Mesothelial cell of epicardium (in vitro differentiated cells): ENCODE measurements at places on chromosomes 4 and X. TPM values are rescaled to one million over a fixed set of nuclear protein-coding genes. Genes with fewer than 3 reads are reported as not detected.

GRCh38 chrX:39470588-39471407, 627.0 kb downstream of the BCOR start:
- no peak for DNase-seq
- H3K4me3 ChIP-seq: no peak overlapping the region
- H3K36me3 ChIP-seq: no peaks in the 10 kb centered on the region
- H3K4me1 ChIP-seq: peaks cover 13% of the 10 kb centered on the region
- H3K27ac ChIP-seq: peak overlapping the region; percentile 38
- no peaks in the 10 kb centered on the region for H3K27me3 ChIP-seq

DNA sequence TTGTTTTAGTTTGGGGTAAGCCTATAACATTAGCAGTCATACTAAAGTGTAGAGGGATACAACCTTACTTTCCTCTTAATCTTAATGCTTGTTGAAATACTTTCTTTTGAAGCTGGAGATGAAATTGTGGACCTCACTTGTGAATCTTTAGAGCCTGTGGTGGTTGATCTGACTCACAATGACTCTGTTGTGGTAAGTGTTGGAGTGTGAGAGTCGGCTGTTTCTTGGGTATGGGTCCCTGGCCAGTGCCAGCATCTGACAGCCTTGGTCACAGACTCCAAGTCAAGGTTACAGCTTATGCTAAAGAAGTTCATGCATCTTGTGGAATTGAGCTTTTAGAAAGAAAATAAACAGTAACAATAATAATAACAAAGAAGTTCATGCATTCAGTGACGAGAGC, 31.6 kb downstream of the RNF4 start:
- no peak overlapping the region for H3K27ac ChIP-seq
- no peak for DNase-seq
- peaks cover 35% of the 10 kb centered on the region for H3K36me3 ChIP-seq
- H3K4me1 ChIP-seq: no peaks in the 10 kb centered on the region

- peak overlapping the region; percentile 5 for H3K27ac ChIP-seq
- no peaks in the 10 kb centered on the region for H3K27me3 ChIP-seq
- H3K4me3 ChIP-seq: no peak overlapping the region
- peaks cover 26% of the 10 kb centered on the region for H3K4me1 ChIP-seq
- H3K36me3 ChIP-seq: no peaks in the 10 kb centered on the region
- peak; percentile 53 for DNase-seq
These were observed 47.3 kb upstream of the SCML1 start for GRCh38 chrX:17689971-17690409.

GRCh38 chr4:188295899-188296298, 156.7 kb downstream of the TRIML1 start:
- H3K4me3 ChIP-seq: no peak overlapping the region
- no peak overlapping the region for H3K27ac ChIP-seq
- H3K4me1 ChIP-seq: peaks cover 19% of the 10 kb centered on the region

- peaks cover 3% of the 10 kb centered on the region for H3K27me3 ChIP-seq
- no peak for DNase-seq
- H3K4me3 ChIP-seq: no peak overlapping the region
- no peaks in the 10 kb centered on the region for H3K4me1 ChIP-seq
- H3K36me3 ChIP-seq: no peaks in the 10 kb centered on the region
- no peak overlapping the region for H3K27ac ChIP-seq
These were observed 274.3 kb upstream of the PPARGC1A start for GRCh38 chr4:24164054-24164693.

Gene HTN1
- not detected in 3 replicates for total RNA-seq

- H3K27ac ChIP-seq: no peak overlapping the region
- H3K4me1 ChIP-seq: no peaks in the 10 kb centered on the region
- peaks cover 3% of the 10 kb centered on the region for H3K36me3 ChIP-seq
- peaks cover 7% of the 10 kb centered on the region for H3K27me3 ChIP-seq
- H3K4me3 ChIP-seq: no peak overlapping the region
These were observed 12.1 kb upstream of the COPS4 start for GRCh38 chr4:83022724-83023450.

DNA sequence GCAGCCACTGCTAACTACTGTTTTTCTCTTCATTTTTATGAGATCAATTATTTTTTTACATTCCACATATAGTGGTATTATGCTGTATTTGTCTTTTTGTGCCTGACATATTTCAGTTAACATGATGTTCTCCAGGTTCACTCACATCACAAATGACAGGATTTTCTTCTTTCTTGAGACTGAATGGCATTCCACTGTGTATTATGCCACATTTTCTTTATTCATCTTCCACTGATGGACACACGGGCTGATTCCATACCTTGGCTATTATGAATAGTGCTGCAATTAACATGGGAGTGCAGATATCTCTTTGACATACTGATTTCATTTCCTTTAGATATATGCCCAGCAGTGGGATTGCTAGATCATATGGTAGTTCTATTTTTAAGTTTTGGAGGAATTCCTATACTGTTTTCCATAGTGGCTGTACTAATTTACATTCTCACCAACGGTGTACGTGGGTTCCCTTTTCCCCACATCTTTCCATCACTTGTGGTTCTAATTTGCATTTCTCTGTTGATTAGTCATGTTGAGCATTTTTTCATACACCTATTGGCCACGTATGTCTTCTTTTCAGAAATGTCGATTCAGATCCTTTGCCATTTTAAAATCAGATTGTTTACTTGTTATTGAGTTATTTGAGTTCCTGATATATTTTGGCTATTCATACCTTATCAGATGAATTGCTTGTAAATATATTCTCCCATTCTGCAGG, 14.9 kb upstream of the ZCCHC4 start:
- H3K27ac ChIP-seq: no peak overlapping the region
- no peak for DNase-seq
- H3K4me1 ChIP-seq: peaks cover 24% of the 10 kb centered on the region
- H3K4me3 ChIP-seq: no peak overlapping the region

- no peak overlapping the region for H3K4me3 ChIP-seq
- H3K27me3 ChIP-seq: no peaks in the 10 kb centered on the region
- DNase-seq: no peak
- no peak overlapping the region for H3K27ac ChIP-seq
- no peaks in the 10 kb centered on the region for H3K4me1 ChIP-seq
- H3K36me3 ChIP-seq: peaks cover 1% of the 10 kb centered on the region
These were observed 1072.0 kb upstream of the INTU start for GRCh38 chr4:126560794-126561193.

DNA sequence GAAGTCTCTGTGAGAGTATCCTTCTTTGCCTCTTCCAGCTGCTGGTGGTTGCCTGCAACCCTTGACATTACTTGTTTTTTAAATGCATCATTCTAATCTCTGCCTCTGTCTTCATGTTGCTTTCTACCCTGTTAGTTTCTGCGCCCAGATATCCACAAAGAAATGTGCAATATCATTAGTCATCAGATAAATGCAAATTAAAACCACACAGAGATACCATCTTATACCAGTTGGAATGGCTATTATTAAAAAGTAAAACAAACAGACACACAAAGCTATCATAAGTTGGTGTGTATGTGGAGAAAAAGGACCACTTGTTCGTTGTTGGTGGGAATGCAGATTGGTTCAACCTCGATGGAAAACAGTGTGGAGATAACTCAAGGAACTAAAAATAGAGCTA, 517.4 kb downstream of the FAT4 start:
- no peaks in the 10 kb centered on the region for H3K36me3 ChIP-seq
- peaks cover 14% of the 10 kb centered on the region for H3K4me1 ChIP-seq
- H3K27ac ChIP-seq: no peak overlapping the region

DNA sequence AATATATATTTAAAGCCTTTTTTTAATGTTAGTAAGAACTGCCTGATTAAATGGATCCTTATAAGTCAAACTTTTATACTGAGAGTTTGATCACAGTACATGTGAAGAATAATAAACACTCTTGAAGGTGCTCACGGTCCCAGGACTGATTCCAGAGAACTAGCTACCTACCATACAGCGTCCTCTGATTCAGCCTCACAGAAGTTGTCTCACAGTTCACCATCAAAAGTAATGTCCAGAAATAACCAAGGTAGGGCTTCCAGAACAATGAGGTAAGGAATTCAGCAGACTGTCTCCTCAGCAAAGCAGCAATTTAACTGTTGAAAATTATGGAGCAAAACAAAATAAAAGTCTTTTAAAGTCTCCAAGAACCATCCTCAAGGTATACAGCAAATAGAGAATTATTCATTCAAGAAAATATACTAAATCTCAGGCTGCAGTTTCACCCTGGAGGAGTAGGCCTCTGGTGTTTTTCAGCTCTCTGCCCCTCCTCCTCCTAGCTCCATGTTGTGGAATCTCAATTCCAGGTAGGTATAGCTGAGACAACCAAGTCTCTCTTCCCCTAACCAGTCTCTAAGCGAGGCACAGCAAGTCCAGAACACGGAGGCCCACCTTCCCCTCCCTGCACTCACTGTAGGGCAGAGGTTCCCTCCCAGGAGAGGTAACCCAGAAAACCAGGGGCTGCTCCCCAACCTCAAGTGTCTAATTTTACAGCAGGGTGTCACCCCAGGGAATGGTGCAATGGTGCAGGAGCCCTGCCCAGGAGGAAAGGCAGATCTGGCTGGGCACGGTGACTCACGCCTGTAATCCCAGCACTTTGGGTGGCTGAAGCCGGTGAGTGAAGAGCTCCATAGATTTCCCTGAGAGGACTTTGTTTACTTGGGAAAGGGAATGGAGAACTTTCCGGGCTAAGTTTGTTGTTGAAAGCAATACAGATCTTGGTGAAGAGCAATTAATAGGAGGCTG, 28.6 kb downstream of the FAM241A start:
- no peaks in the 10 kb centered on the region for H3K27me3 ChIP-seq
- H3K36me3 ChIP-seq: no peaks in the 10 kb centered on the region
- H3K27ac ChIP-seq: no peak overlapping the region
- no peak for DNase-seq
- no peaks in the 10 kb centered on the region for H3K4me1 ChIP-seq
- H3K4me3 ChIP-seq: no peak overlapping the region

DNA sequence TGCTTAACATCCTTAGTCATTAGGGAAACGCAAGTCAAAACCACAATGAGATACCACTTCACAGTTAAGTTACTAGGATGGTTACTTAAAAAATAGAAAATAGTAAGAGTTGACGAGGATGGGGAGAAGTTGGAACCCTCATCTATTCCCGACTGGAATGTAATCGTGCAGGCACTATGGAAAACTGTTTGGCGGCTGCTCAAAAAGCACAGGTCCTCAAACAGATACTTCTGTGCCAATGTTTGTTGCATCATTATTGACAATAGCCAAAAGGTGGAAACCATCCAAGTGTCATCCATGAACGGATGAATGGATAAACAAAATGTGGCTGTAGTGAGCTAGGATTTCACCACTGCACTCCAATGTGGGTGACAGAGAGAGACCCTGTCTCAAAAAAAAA, 11.7 kb downstream of the CTAG1B start:
- H3K27me3 ChIP-seq: peaks cover 34% of the 10 kb centered on the region
- DNase-seq: no peak
- no peaks in the 10 kb centered on the region for H3K36me3 ChIP-seq
- H3K27ac ChIP-seq: no peak overlapping the region
- no peak overlapping the region for H3K4me3 ChIP-seq
- peaks cover 1% of the 10 kb centered on the region for H3K4me1 ChIP-seq

GRCh38 chr4:149531861-149532260, 283.8 kb downstream of the IQCM start:
- no peaks in the 10 kb centered on the region for H3K36me3 ChIP-seq
- H3K27ac ChIP-seq: no peak overlapping the region
- no peak for DNase-seq
- no peaks in the 10 kb centered on the region for H3K27me3 ChIP-seq
- H3K4me1 ChIP-seq: no peaks in the 10 kb centered on the region

DNA sequence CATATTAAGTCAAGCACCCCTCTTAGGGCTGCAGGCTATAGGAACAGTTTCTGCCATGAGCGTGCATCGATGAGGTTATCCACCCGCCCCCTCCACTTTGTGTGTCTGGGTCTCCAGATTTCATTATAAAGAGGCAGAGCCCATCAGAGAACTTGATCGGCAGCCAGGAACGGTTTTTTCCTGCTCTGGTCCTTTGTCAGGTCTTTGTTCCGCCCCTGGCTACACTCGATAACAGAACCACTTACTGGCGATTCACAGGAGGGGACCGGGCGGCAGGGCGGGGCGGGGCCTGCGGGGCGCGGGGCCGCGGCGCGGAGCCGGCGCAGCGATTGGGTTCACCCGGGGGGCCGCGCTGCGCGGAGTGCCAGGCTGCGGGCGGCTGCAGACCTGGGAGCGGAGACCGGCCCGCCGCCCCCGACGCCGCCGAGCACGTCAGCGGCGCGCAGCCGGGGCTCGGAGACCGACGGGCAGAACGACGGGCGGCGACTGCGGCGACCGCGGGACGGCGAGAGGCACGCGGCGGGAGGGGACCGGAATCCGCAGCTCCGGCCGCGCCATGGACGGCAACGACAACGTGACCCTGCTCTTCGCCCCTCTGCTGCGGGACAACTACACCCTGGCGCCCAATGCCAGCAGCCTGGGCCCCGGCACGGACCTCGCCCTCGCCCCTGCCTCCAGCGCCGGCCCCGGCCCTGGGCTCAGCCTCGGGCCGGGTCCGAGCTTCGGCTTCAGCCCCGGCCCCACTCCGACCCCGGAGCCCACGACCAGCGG, at the start of gene SLC10A4:
Gene SLC10A4 (plus strand): TSS at position 338 of the 771 bp plus-strand sequence. CDS start 219 bp downstream, at position 557.
- peaks cover 49% of the 10 kb centered on the region for H3K27me3 ChIP-seq
- H3K4me1 ChIP-seq: peaks cover 34% of the 10 kb centered on the region
- DNase-seq: no peak

DNA sequence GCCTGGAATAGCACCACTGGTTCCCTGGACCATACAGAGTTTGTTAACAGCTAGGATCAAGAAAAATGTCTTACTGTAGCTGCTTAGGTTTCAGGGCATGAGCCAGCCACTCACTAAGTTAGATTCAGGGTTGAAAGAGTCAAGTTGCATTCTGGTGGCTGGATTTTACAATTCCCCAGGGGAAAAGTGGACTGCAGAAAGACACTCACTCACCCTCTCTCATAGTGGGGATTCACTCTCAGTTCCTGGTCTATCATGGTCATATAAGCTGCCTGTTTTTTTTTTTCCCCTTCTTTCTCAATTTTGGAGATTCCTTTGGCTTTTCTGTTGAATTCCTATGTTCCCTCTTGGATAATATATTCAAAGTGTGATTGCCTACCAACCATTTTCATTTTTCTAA, 744.2 kb upstream of the GRIA3 start:
- peaks cover under 1% of the 10 kb centered on the region for H3K4me1 ChIP-seq
- H3K27me3 ChIP-seq: no peaks in the 10 kb centered on the region
- no peak for DNase-seq
- no peak overlapping the region for H3K27ac ChIP-seq
- no peak overlapping the region for H3K4me3 ChIP-seq
- H3K36me3 ChIP-seq: no peaks in the 10 kb centered on the region

DNA sequence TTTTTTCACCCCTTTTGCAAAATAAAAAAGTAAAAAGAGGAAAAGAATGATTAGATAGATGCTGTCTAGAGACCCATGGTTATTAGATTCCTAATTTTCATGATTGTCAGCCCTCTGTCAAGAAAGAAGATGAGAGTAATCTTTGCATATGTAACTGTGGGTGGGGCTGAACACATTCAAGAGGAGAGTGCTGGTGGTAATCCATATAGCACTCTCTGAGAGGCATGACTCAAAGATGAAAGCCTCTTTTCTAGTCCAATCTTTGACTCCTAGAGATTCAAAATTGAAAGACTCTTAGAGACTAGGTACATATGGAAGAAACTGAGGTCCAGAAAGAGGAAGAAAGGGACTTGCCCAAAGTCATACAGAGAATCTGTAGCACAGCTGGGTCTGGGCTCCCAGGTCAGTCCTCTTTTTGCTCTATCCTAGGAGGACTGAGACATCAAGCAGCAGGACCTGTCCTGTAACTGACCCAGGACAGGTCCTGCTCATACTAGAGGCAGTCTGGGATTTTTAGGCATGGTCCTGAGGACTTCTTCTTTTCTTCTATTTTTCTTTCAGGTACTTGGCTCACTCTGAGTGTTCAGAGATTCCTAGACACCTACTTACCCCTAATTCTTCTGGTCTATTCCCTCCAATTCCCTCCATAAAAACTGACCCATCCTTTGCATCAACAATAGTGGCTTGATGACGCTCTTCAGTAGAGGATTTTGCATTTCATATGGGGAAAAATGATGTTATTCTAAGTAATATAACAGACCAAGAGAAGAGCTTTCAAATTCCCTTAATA, 23.8 kb downstream of the VSIG4 start:
- H3K4me1 ChIP-seq: peaks cover 4% of the 10 kb centered on the region
- H3K36me3 ChIP-seq: no peaks in the 10 kb centered on the region
- no peak overlapping the region for H3K4me3 ChIP-seq
- no peak overlapping the region for H3K27ac ChIP-seq
- DNase-seq: no peak
